ENCODE measurements at places on chromosomes 12 and 14.

- DNase-seq: no peak
These were observed 2.1 kb downstream of the GMFB start for GRCh38 chr14:54486685-54487084.

GRCh38 chr12:124411281-124411878 lies 116.5 kb downstream of the RFLNA start:
- no peak for DNase-seq

- no peak for DNase-seq
These were observed 223.0 kb downstream of the DUSP6 start for GRCh38 chr12:89129167-89129870.

- no peak for DNase-seq
These were observed 38.5 kb upstream of the FRS2 start for GRCh38 chr12:69431591-69432222.

DNA sequence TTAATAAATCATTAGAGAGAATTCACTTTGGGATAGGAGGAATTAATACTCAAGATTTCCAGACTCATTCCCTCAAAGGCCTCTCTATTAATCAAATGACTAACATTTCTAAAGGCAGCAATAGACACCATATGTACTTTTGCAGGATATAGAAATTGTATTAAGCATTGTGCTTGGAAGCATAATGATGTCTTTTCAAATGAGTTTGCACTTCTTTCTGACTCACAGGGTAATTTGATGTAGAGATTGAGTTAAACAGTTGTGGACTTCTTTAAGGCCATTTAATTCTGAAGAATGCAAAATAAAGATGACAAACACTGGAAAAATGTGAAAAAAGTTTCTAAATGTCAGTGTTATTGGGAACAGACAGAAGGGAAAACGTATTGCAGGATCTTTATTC lies 63.4 kb upstream of the CSRP2 start:
- DNase-seq: no peak

DNA sequence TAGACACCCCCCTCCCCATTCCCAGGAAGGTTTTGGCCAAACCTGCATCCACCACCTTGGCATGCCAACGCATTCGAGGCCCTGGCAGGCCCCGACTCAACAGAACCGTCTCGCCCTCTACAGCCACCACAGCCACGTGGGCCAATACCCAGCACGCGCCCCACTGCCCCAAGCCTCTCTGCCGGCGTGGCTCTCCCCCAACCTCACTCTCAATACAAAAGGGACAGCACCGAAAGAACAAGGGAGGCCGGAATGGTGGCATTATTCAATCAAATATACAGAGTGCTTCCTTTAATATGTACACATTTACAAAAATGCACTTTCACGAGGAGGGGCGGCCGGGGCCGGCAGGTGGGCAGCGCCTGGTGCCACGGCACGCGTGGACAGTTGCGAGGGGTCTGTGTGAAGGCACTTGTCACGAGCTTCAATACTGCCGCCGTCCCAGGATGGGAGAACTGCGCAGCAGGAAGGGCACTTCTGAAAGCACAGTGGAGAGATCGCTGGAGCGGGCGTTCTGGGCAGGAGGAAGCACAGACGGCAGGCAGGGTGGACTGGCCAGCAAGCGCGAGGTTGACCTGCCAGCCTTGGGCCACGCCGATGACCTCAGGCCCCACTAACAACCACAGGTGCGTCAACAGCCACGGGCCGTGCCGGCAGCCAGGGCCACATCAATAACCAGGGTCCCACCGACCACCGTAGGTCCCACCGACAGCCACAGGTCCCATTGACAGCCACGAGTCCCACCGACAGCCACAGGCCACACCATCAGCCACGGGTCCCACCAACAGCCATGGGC lies 26.9 kb downstream of the JAG2 start:
- DNase-seq: no peak

DNA sequence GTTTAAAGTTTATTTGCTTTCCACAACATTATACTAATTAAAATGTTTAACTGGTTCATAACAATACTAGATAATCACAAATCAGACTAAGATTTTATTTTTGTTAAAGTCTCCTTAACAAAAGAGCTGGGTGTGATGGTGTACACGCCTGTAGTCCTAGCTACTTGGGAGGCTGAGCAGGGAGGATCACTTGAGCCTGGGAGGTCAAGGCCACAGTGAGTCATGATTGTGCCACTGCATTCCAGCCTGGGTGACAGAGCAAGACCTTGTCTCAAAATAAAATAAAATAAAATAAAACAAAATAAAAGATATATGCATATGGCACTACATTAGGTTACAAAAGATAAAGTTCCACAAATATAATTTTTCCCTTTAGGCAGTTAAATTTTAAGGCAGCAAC lies 5.6 kb downstream of the MIS18BP1 start:
- no peak for DNase-seq

GRCh38 chr12:108691998-108692808 lies 39.1 kb downstream of the CORO1C start:
- DNase-seq: no peak

GRCh38 chr12:104850781-104851180 lies 107.3 kb downstream of the SLC41A2 start:
- DNase-seq: no peak

- no peak for DNase-seq
These were observed 479.2 kb downstream of the RPS29 start for GRCh38 chr14:49106741-49107667.

- peak; percentile 75 for DNase-seq
These were observed 110.9 kb downstream of the KSR2 start for GRCh38 chr12:117857632-117858612.

DNA sequence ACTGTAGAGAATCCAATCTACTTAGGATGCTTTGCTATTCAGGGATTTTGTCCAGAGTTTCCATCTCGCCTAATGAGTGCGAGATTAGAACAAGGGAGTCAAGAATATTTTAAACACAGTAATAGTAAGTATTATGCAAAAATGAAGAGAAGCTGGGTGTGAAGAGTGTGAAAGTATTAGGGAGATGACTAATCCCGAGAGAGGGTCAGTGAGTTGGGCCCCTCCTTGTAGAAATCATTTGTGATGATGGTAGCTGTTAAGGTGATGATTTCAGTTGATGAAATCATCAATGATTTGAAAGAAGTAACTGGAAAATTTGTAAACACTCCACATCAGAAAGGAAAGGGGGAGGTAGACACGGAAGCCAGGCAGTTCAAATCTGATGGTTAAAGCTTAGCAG lies 478.9 kb upstream of the MGAT4C start:
- DNase-seq: no peak

GRCh38 chr14:64928239-64929013 lies 14.1 kb downstream of the GPX2 start:
- DNase-seq: no peak

- no peak for DNase-seq
These were observed 84.6 kb downstream of the GARIN6 start for GRCh38 chr12:99732131-99732530.

- no peak for DNase-seq
These were observed 116.4 kb downstream of the TAOK3 start for GRCh38 chr12:118256352-118256751.

- no peak for DNase-seq
These were observed 13.7 kb downstream of the SPX start for GRCh38 chr12:21539797-21540196.

DNA sequence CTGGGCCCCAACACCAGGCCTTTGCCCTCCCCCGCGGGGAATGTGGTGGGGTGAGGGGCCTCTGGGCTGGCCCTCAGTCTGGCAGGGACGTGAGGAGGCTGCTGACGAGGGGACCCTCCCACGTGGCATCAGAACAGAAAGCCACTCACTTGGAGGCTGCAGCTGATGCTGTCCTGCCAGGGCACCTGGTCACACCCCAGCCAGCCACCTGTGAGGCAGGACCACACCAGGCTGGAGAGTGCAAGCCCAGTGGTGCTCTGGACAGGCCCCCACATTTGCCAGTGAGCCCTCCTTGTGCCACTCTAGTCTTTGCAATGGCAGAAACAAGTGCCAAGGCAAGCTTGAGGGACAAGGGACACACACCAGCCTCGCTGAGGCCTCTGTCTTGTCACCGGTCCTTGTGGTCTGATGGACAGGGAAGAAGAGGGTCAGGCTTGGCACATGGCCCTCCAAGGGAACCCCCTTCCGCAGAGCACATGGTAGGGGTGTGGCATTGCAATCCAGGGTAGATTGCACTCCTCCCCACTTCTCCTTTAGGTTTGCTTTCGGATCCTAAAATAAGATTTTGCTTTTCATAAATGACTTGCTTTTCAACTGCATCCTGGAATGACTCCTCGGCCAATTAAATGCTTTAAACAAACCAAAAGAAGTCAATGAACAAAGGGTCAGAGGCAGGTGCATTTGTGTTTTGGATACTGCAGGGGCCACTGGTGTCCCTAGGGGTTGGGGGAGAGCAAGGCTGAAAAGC lies 53.7 kb downstream of the CCDC88C start:
- no peak for DNase-seq
